T-helper 9 cell (primary cell): ENCODE measurements at places on chromosomes 7 and 10.

GRCh38 chr10:35127289-35127891 is 744 bp downstream of the CREM start:
- DNase-seq: peak; percentile 55

- no peak for DNase-seq
Observed at GRCh38 chr7:37068902-37069301, 344.6 kb upstream of the AOAH start.

- peak; percentile 37 for DNase-seq
Observed at GRCh38 chr10:73785721-73786511, 510 bp downstream of the ZSWIM8 start.

- DNase-seq: no peak
Observed at GRCh38 chr10:11853468-11853867, 30.3 kb downstream of the PROSER2 start.

- no peak for DNase-seq
Observed at GRCh38 chr7:130695840-130696239, 9.5 kb upstream of the TSGA13 start.

GRCh38 chr10:63929831-63930467 is 408.7 kb downstream of the REEP3 start:
- DNase-seq: no peak
